ENCODE measurements at places on chromosomes 12 and 14.

GRCh38 chr12:70876952-70877351 is 43.6 kb downstream of the PTPRR start:
- no peak for DNase-seq

DNA sequence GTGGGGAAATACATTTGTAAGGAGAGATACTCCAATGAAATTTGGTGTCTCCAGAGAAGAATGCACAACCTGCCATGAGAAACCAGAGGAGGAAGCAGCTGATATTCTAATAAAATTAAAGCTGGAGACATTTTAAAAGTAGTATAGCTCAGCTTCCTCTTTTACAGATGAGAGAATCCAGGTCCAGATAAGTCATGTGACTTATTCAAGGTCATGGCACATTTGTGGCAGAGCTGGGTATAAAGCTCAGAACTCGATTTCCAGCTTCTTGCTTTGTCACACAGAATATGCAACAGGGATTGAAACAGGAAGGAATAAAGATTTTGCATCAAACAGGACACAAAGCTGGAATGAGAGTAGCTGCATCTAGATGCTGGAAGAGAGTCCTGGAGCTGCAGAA is 174.8 kb downstream of the EMP1 start:
- no peak for DNase-seq

DNA sequence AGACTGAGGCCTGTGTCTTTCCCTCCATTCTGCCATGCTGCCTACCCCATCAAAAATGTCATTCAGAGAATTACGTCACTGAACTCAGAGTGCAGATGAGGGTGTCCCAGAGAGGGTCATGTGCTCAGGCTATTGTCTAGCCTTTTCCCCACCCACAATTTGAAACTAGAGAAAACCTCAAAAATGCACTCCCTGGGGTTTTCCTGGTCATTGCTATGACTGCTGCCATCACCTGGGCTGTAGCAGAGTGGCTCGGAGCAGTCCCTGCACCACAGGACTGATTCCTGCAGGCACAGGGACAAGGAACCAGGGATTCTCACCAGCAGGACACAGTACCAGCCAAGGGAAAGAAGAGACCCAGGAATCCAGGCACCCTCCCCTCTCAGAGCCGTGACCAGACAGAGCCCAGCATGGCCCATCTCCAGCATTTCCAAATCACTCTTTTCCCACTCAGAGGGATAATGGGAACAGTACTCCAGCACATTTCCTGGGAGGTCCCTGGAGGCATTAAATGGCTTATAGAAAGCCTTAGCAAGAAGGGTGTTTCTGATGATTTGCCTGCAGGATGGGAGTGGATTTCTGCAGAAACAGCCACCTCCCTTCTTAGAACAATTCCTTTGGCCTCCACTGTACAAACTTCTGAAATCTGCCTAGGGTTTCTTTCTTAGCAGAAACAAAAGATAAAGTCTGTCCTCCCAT is 45.9 kb downstream of the VWF start:
- no peak for DNase-seq

- DNase-seq, result no peak
Observed at GRCh38 chr14:74921987-74922751, 891 bp downstream of the RPS6KL1 start.

GRCh38 chr12:46100551-46101484 is 110.4 kb upstream of the SCAF11 start:
- DNase-seq, result no peak

DNA sequence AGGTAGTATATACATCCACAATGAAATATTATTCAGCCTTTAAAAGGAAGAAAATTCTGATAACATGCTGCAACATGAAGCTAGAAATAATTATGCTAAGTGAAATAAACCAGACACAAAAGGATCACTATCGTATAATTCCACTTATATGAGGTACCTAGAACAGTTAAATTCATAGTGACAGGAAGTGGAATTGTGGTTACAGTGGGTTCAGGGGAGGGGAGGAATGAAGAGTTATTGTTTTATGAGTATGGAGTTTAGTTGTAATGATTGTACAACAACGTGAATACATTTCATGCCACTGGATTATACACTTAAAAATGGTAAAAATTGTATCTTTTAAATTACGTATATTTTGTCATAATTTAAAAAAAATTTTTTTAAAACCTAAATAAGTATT is 21.0 kb downstream of the EEA1 start:
- DNase-seq, result peak; percentile 27

GRCh38 chr14:69153152-69153872 is 393 bp upstream of the DCAF5 start:
- DNase-seq, result peak; percentile 1

- DNase-seq, result no peak
Observed at GRCh38 chr12:62128175-62128975, 131.8 kb upstream of the USP15 start.

DNA sequence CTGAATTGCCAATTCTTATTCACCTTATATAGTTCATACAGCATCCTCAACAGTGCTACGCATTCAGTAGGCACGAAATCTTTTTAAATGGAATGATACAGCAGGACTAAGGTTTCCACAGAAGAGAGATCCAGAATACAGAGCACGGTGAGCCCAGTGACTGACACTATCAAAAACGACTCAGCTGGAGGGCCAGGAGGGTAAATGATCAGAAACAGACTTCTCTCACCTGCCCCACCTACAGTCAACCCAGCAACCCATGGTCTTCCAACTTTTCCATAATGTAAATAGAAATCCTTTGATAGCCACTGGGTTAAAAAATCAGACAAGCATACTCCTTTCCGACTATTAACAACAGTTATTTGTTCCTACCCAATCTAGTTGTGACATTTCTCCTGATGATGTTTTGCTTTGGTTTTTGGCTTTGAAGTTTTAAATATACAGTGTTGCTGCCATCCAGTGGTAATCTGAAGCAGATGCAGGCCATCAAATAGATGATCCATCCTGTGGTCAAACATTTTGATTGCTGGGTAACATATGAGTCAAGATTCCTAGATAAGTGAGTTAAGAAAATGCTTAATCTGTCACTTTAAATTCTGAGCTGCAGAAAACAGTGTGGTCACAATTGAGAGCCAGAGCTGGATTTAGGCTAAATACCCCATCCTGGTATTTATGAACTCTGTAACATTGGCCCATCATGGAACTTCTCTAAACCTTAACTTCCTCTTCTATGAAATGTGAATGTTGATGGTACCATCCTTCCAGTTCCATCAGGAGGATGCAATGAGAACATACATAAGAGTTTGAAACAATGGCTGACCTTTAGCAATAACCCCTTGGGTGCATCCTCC is 42.0 kb downstream of the GPHB5 start:
- peak; percentile 24 for DNase-seq

DNA sequence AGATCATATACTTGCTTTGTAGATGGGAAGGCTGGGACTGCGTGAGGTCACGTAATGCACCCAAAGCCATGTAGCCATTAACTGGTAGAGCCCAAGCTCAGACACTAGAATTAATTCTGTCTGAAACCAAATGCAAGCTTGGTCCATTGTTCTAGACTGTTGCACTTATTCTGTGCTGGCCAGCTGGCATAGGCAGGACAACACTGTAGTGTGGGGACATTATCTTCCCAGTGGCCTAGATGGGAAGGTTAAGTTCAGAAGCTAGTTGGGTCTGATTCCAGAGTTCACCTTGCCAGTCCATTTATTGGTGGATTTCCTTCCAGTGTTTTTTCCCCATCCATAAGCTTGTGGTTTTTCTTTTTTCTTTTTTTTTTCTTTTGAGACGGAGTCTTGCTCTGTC is 39.1 kb downstream of the KLC1 start:
- DNase-seq, result no peak

- no peak for DNase-seq
Observed at GRCh38 chr12:110560048-110560447, 23.1 kb downstream of the PPTC7 start.

GRCh38 chr12:24709216-24709615 is 239.7 kb downstream of the BCAT1 start:
- no peak for DNase-seq

GRCh38 chr14:70094631-70095030 is 94.1 kb downstream of the SLC8A3 start:
- DNase-seq, result no peak

DNA sequence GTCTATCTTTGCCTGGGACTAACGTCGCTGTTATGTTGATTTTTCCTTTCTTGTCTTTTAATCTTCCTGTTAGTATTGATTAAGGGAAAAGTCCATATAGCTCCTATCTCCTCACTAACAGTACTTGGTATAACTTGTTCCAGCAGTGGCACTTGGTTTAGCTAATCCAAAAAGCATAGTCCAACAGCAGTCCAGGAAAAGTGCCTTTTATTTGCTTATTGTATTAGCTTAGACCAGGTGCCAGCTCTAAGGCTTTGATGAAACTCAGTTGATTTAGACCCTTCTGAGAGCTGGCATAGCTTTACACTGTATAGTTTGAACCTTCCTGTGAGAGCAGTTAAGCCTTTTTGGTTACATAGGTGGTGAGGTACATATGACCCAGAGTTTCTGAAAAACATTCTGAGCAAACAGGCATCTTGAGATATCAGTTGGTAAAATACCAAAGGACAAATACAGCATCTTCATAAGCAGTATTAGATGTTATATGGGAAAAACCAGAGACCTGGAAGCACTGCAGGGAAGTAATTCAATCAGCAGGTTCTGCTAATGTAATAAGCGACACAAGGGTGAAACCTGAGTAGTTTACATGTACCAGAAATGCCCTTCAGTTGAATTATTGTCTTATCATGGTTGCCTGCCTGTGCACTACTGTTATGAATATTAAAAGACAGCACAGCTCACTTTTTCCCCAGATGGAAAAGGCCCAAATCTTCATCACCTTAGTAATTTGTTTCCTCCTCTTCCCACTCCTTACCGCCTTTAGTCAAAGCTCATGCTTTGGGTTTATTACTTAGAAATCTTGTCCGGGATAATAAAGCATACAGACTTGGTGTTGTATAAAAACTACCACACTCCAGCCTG is 13.0 kb downstream of the PELI2 start:
- DNase-seq, result no peak

DNA sequence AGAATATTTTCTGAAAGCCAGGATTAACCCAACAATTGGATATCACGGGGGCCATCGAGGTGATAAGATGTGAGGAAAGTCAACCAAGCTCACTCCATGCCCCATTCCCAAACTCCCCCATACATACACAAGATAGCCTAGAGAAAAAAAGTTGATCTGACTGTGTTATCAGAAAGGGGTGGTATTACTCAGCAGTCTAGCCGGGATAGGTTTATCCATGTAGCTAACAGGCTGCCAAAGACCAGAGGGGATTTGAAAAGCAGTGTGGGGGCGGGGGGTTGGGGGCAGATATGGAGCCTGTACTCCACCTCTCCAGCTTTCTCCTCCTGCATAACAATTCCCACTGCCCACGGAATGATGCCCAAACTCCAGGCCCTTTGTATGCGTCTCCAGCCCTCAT is 13.2 kb upstream of the MAP1LC3B2 start:
- no peak for DNase-seq

- DNase-seq, result no peak
Observed at GRCh38 chr14:77306851-77307496, 13.7 kb downstream of the POMT2 start.

DNA sequence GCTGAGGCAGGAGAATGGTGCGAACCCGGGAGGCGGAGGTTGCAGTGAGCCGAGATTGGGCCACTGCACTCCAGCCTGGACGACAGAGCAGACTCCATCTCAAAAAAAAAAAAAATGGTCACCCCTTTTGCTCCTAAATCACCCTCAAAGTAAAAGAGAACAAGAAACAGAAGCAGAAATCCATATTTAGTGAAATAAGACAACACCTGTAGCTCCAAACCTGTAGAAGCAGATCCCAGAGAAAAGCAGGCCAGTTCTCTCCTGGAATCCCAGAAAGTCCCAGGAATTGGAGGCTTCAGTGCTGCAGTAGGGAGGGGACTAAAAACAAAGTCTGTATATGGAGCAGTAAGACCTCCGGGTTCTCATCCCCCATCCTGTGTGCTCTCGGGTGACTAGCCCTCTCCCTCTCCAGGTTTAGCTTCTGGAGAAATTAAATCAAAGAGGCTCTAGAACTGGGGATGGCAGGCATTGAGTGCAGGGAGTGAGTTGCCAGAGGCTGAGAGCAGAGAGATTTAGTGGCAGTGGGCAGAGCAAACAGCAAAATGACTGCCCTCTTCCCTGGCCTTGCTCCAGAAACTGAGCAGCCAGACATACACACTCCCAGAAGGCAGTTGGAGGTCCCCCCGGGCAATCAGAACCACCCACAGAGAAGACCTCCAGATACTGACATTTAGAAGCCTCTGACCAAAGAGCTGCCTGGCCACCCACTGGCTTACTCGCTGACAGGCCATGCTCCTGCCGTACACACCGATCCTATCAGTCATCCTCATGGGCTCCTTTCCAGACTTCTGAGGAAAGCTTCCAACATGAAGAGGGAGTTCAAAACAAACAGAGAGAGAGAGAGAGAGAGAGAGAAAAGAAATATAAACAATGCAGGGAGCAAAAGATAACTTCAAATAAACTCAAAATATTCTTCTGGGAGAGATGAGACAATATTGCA is 6.3 kb upstream of the MLXIP start:
- no peak for DNase-seq

- peak; percentile 41 for DNase-seq
Observed at GRCh38 chr14:89276424-89276975, 140.5 kb downstream of the FOXN3 start.

GRCh38 chr12:1104088-1104800 is 113.2 kb downstream of the ERC1 start:
- no peak for DNase-seq

DNA sequence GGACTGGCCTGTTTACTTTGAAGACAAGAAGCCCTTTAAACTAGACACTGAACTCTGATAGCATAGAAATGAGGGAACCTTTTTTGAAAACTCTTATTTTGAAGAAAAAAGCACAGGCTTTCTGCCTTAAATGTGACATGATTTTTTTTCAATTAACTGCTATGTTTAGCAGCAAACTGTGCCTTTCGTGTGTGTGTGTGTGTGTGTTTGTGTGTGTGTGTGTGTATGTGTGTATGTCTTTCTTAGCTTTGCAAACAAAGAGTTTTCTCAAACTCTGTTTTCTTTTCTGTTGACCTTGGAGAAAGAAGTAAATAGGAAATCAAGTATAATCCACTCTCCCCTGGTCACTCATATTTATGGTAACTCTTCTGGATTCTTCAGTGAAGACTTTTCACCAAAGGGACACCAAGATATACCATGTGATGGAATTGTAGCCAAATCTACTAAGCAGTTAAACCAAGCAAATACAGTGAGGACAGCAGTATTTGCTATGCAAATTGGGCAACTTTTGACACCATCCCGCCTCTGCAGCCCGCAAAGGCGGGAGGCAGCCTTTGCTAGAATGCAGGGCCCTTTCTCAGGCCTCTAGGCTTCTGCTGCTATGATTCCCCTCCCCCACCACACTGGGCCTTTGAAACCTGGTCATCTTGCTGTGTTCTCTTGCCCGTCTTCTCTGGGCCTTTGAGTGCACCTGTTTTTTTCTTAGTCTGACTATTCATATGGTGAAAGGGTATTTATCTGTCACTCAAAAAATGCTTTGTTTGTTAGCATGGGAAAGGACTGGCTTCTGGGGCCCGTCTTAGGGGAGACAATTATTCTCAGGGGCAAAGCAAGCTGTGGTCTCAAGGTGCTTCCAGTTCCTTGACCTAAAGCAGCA is 107.9 kb downstream of the MYRFL start:
- no peak for DNase-seq

- DNase-seq, result no peak
Observed at GRCh38 chr12:31922341-31923062, 36.7 kb upstream of the RESF1 start.
